ENCODE measurements at places on chromosomes 6 and 20.

DNA sequence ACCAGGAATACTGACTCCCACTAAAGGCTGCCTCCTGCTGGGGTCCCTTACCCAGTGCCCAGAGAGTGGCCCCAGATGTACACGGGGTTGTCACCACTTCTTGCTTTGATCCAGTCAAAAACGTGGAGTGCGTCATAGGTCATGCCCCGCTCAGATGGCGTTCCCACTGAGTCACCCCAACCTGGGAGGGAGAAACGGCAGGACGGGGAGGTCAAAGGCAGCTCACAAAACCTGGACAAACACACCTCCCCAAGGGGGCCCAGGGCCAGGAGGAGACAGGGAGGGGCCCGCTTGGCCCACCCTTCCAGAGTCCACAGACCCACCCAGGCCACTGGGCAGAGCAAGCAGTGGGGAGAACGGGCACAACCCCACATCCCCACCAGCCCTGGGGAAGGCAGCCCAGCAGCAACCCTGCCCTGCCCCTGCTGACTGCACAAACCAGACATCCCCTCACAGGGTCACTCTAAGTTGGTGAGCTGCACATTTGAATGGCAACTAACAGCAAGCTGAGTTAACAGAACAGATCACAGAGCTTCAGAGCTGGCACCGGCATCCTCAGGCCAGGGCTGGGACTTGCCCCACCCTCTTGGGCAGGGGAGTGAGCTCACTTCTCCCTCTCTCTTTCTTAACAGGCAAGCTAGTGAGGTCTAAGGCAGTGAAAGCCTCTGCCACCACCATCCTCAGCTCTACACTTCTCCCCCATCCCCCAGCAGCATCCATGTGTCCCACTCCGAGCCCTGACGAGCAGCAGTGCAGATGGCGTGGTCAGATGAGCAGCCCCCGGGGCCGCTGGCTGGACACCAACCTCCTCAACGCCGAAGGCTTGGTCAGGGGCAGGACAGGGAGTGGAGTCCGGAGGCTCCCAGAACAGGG lies 61.7 kb downstream of the PYGB start:
- no peak for DNase-seq

GRCh38 chr20:19815553-19815991 lies 57.5 kb downstream of the RIN2 start:
- DNase-seq = no peak

DNA sequence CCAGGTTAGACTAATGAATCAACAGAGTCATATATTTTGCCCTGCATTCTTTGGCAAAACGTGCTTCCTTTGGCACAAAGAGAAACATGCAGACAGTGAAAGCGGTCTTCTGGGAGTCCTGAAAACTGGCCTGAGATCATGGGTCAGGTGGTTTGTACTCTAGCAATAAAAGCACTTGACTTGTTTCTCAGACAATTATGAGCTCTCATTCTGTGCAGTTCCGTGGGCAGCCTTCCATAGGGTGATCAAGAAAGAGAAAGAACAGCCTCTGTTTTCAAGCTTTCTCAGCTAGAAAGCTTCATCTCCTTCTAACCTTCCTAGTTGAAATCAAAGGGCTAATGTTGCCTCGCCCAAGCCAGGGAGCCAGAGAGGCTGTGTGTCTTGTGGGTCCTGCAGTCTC lies 62.7 kb upstream of the ISM1 start:
- no peak for DNase-seq

DNA sequence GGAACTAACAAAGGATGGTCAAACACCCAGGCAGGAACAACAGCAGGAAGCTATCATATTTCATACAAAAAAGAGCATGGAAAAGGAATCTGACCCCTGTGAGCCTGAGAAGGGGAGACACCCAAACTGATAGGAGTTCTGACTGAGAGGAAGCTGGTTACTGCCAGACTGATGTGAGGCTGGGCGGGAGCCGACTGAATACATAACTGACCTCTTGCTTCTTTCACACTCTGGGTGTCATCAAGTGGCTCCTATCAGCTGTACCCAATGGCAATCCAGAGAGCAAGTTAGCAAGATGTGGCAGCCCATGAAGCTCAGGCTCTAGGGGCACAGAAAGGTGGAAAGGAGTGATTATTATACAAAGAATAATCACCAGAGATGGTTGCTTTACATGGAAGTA lies 795.1 kb upstream of the HS3ST5 start:
- DNase-seq = no peak

GRCh38 chr6:74597840-74598239 lies 608.0 kb downstream of the COL12A1 start:
- DNase-seq = no peak

DNA sequence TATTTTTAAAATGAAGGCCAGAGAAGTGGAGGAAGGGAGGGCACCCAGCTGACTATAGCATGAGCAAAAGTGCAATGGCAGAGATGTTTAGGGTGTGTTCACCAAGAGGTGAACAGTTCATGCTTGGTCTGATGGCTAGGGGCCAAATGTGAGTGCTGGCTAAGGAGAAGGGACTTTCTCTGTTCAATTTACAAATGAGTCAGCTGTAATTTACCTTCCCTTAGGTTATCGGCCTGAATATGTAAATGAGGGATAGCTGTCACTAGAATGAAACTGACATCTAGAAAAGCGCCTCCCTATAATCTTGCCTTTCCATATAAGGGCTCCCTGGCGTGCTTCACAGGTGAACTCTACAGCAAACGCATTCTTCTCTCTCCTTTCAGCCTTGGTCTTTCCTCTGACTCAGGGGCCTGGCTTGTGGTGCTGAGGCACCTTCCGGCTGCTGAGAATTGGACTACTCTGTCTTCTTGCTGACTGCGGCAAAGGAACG lies 114.7 kb upstream of the BACH2 start:
- DNase-seq = no peak

DNA sequence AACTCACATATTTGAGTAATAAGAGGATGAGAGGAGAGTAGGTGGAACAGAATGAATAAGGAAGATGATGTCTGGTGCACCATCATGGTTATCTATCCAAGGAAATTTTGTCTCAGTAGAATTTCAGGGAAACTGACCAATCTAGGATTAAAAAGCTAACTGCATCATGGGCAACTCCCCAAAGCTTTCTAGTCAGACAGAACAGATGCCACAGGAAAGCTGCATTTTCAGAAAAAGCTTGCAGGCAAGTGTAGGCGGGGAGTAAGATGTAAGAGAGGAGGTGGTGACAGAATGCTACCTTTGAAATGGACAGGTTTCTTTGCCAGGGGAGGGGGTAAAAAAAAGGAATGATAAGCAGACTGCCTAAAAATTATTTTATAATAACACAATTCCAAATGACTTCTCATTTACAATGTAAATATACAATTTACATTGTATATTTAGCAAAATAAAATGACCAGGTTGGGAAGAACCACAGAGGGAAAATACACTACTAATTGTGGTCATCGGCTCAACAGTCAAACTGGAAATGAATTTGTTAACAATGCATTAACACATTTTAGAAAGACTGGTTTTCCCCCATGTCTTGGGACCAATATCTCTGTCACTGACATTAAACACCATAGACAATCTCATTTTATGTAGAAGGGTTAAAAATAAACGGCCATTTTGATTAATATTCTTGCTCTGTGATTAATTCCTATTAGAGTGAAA lies 15.1 kb downstream of the NHSL1 start:
- no peak for DNase-seq

DNA sequence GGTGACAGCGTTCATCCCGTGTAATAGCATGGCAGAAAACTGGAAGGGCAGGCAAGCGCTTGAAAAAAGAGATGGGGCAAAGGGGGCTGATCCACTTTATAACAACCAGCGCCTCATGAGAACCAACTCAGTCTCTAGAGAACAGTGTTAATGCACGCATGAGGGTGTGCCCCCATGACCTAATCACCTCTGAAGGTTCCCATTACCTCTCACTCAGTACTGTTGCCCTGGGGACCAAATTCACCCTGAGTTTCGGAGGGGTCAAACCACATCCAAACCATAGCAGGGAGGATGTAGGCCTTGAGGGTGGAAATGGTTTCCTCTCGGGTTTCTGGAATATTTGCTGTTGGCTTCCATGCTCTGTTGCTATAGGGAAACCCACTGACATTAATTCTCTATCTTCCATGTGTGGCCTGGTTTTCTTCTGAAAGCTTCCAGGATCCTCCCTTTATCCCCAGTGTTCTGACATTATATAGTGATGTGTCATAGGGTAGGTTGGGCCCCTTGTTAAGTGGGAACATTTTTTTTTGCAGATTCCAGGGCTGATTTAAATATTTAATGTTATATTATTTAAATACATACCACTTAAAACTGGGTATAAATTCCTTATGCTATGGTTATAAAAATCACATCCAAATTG lies 65.2 kb downstream of the PPP1R14C start:
- DNase-seq = no peak

- no peak for DNase-seq
Measured at GRCh38 chr6:149053848-149054558, 263.5 kb upstream of the TAB2 start.

DNA sequence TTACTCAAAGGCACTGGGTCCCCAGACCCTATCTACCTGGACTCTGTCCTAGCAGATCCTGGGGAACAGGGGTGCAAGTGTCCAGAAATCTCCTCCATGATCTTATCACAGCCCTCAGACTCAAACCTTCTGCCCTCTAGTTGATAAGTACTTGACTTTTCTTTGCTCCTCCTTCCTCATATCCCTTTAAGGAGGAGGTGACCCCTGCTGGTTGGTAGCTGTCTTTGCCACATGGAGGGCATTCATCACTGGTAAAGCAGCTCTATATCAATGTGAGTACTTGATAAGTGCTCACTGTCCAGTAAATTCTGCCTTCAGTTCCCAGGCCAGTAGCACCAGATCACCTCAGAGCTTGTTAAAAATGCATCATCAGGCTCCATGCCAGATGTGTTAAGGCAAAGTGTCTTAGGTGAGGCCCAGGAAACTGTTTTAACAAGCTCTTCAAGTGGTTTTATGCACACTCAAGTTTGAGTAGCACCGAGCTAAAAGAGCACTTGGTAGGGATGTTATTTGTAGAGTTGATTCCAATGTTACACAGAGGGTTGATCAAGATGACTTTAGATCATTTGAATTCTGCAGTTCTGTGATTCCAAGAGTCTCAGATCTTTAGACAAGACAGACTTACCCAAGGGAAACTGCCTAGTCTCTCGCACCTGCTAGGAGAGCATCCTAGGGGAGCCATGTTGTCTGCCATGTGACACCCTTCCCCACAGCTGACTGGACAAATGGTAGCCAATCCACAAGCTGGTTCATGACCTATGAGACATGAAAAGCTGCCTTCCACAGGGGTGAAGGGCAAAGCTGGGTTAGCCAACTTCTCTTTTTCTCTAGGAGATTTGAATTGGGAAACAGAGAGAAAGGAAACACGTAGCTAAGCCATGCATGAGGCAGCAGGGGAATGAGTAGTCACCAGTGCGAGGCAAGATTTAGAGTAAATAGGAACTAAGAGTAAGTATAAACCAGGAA lies 18.6 kb downstream of the TREML2 start:
- DNase-seq = no peak

DNA sequence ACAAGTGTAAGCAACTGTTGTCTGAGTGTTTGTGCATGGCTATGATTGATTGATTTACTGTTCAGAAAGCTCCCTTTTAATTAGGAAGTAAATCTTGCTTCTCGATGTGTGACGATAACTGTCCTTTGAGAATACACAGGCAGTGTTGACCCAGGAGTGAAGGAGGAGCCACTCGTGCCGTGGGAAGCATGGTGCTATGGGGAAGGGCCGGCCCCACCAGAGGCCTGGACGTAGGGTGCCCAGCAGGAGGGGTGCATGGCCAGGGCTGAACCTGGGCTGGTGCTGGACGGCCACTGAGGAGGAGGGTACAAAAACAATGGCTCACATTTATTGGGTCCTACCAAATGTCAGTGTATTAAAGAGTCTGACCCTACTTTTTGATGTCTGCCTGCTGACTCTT lies 60.7 kb downstream of the ANKRD60 start:
- no peak for DNase-seq

- no peak for DNase-seq
Measured at GRCh38 chr6:62652692-62653328, 366.8 kb upstream of the KHDRBS2 start.

DNA sequence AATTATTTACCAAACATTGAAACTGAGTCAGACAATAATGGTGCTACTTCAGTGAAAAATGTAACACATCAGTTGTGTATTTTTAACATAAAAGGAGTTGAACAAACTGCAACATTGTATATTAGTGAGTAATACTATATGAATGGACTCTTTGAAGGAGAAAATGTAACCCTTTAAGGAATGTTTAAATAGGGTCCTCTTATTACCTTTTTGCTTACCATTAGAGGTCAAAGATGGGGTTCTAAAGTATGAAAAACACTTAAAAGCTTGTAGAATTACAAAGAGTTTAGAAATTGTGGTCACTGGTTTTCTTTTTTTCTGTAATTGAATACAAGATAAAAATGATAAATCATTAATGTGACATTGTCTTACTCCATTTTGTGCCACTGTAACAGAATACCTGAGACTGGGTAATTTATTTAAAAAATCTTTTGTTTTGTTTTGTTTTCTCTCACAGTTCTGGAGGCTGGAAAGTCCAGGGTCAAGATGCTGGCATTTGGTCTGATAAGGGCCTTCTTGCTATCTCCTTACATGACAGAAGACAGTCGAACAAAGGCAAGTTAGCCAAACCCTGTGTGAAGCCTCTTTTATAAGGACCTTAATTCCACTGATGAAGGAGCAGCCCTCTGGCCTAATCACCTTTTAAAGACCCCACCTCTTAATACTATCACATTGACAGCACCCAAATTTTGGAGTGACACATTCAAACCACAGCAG lies 43.2 kb downstream of the SESN1 start:
- no peak for DNase-seq

- no peak for DNase-seq
Measured at GRCh38 chr6:170459451-170459850, 93.7 kb downstream of the PSMB1 start.

- DNase-seq = no peak
Measured at GRCh38 chr6:25057111-25057905, 121.5 kb upstream of the RIPOR2 start.

GRCh38 chr6:24543683-24544082 lies 48.9 kb downstream of the ALDH5A1 start:
- no peak for DNase-seq

- DNase-seq = no peak
Measured at GRCh38 chr6:50147371-50147770, 97.6 kb upstream of the DEFB112 start.

DNA sequence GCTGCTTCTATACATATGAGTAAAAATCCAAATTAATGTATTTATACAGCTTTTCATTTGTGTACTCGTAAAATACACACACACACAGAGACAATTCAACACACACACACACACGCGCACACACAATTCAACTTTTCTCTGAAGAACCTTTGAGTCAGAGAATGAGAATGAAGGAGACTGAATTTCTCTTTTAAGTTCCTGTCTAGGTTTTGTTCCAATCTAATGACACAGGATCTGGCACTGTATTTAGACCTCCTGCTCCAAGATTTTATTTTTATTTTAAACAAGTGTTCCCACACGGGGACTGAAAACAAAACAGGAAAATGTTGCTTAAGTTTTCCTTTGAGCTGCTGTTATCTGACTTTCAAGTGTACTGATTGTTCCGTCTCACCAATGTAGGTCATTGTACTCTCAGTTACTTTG lies 250.8 kb downstream of the LAMA2 start:
- DNase-seq = no peak

All from liver (tissue), 10 donors.